Epithelial cell of proximal tubule (primary cell): ENCODE measurements at places on chromosomes 7 and 10.
A peak's percentile ranks its signal among the peaks of the same experiment; 100 is the strongest.

DNA sequence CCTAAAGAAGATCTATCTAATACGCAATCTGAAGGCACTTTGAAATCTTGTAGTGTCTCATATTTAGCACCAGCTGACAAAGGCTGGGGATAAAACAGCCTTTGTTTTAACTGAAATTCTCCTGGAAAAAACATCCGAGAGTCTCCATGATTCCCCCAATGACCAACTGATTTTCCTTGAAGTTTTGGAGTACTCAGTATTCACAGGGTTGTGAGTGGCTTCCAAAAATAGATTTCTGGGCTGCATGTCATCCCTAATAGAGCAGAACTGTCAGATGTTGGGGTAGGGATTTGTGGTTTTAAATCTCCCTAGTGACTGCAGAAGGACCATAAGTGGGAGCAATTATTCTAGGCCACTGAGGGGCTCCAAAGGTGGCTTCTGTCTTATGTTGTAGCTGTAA, 206.4 kb downstream of the TAX1BP1 start:
- no peak for DNase-seq

- DNase-seq, result peak; percentile 40
Observed at GRCh38 chr10:115049960-115050359, 43.2 kb upstream of the ATRNL1 start.

GRCh38 chr7:106866298-106867281, 1.5 kb downstream of the PIK3CG start:
- no peak for DNase-seq

DNA sequence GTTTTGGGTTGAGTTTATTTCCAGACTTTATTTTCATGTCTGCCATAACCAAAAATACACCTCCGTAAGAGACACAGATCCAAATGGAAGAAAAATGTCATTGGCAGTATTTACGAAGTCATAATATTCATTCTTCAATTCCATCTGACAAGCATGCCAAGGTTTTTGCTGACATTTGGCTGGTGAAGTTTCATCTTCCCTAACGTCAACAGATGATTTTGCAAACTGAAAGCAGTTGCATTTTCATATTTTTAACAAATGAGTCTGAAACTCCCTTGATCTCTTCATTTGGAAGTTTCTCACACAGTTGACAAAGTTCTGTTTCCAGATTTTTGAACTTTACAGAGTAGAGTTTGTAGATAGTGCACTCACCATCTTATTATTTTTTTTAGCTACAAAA, 114.5 kb downstream of the CALN1 start:
- no peak for DNase-seq
